Motor neuron (in vitro differentiated cells): ENCODE measurements at places on chromosomes 6 and 20. TPM values are rescaled to one million over a fixed set of nuclear protein-coding genes. Genes with fewer than 3 reads are reported as not detected.

GLP1R gene
- 0.71 and 0.77 TPM in 2 replicates for total RNA-seq

MOG gene
- total RNA-seq, result 0.57 TPM in 1 of 2 replicates, not detected in the other

POLR1H gene
- total RNA-seq, result 62.4 and 67.4 TPM in 2 replicates

ISM1 gene
- 0.05 and 0.09 TPM in 2 replicates for total RNA-seq

SGK1 gene
- total RNA-seq, result 377 and 384 TPM in 2 replicates

UNC5CL gene
- 0.15 and 0.49 TPM in 2 replicates for total RNA-seq

PEX7 gene
- total RNA-seq, result 5.2 and 5.6 TPM in 2 replicates

CRIP3 gene
- 2.8 and 8.7 TPM in 2 replicates for total RNA-seq

SPATS1 gene
- not detected in 2 replicates for total RNA-seq

PDYN gene
- total RNA-seq, result 0.06 TPM in 1 of 2 replicates, not detected in the other

SLC22A7 gene
- 0.63 and 0.86 TPM in 2 replicates for total RNA-seq

DEFB132 gene
- not detected in 2 replicates for total RNA-seq

CAGE1 gene
- total RNA-seq, result 0.13 and 0.18 TPM in 2 replicates

CFAP61 gene
- total RNA-seq, result 1.7 and 2.9 TPM in 2 replicates

CDH4 gene
- total RNA-seq, result 12.9 and 13.0 TPM in 2 replicates

MCCD1 gene
- total RNA-seq, result 1.5 and 1.9 TPM in 2 replicates

STK35 gene
- total RNA-seq, result 7.1 and 8.6 TPM in 2 replicates

RFX6 gene
- 0.05 TPM in 1 of 2 replicates, not detected in the other for total RNA-seq

BCL2L1 gene
- 49.6 and 49.7 TPM in 2 replicates for total RNA-seq

WFDC5 gene
- 0.31 TPM in 1 of 2 replicates, not detected in the other for total RNA-seq

POPDC3 gene
- 2.0 and 3.0 TPM in 2 replicates for total RNA-seq

ULBP2 gene
- total RNA-seq, result 0.88 and 0.91 TPM in 2 replicates

MUC21 gene
- 0.23 and 0.35 TPM in 2 replicates for total RNA-seq

QRSL1 gene
- 9.8 and 12.2 TPM in 2 replicates for total RNA-seq

SNRPB2 gene
- 81.7 and 94.2 TPM in 2 replicates for total RNA-seq

TNF gene
- total RNA-seq, result 0.99 and 1.2 TPM in 2 replicates

RBM38 gene
- 8.7 and 9.0 TPM in 2 replicates for total RNA-seq

CNKSR3 gene
- total RNA-seq, result 3.2 and 4.2 TPM in 2 replicates

TAGAP gene
- 0.36 and 0.50 TPM in 2 replicates for total RNA-seq

FAM83B gene
- 0.05 TPM in 1 of 2 replicates, not detected in the other for total RNA-seq

TRPC4AP gene
- total RNA-seq, result 44.7 and 47.9 TPM in 2 replicates

IL17A gene
- total RNA-seq, result not detected in 2 replicates

PRND gene
- total RNA-seq, result 0.08 TPM in 1 of 2 replicates, not detected in the other

SIRPB2 gene
- 0.85 and 1.1 TPM in 2 replicates for total RNA-seq

SGK2 gene
- 0.98 and 2.3 TPM in 2 replicates for total RNA-seq

GPR6 gene
- 0.08 and 0.09 TPM in 2 replicates for total RNA-seq

SPATA25 gene
- 2.2 and 4.4 TPM in 2 replicates for total RNA-seq

GNMT gene
- total RNA-seq, result not detected in 2 replicates

FOXA2 gene
- total RNA-seq, result not detected in 2 replicates

TFAP2C gene
- total RNA-seq, result 45.8 and 48.3 TPM in 2 replicates

ELOVL2 gene
- 21.5 and 21.8 TPM in 2 replicates for total RNA-seq

NECAB3 gene
- total RNA-seq, result 23.0 and 25.6 TPM in 2 replicates

C6orf132 gene
- total RNA-seq, result 0.25 TPM in 1 of 2 replicates, not detected in the other
